ENCODE measurements at places on chromosomes 1 and 21.

GRCh38 chr21:39079617-39080016, 103.6 kb downstream of the PSMG1 start:
- DNase-seq: no peak

DNA sequence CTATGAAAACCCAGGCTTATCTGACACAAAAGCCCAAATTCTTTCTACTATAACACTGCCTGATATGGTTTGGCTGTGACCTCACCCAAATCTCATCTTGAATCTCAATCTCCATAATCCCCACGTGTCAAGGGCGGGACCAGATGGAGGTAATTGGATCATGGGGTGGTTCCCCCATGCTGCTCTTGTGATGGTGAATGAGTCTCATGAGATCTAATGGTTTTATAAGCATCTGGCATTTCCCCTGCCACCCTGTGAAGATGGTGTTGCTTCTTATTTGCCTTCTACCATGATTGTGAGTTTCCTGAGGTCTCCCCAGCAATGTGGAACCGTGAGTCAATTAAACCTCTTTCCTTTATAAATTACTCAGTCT, 123.3 kb upstream of the USP24 start:
- no peak for DNase-seq

DNA sequence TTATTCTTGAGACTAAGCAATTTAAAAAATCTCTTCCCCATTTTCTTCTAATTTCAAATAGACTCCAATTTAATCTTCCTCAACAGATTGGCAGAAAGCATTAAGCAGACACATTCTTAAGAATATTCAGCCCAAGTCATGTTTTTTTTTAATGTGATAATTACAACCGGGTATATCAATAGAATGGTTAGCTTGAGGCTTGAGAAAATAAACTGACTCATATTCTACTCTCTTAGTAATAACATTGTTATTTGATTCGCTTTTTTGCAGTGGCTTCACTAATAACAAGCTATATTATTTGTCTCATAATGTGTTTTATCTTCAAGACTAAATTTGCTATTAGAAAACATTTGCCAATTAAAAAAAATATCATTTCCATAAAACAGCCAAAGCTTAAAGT, 488.6 kb upstream of the RGS18 start:
- no peak for DNase-seq

DNA sequence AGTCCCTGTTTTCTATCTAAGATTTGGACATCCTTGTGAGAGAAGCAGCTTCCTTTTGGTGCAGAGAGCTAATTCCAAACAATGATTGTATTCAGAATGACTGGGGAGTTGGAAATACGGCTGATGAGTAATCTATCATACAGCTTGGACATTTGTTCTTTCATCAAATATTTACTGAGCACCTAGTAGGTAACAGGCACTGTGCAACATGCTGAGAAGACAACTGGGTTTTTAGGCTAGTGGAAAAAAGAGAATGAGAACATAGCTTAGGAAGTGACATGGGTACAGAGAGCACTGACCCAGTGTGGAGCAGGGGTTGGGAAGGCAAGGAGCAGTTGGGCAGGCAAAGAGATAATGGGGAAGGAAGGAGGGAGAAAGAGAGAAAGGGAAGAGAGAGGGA, 87.5 kb downstream of the TBX19 start:
- no peak for DNase-seq

DNA sequence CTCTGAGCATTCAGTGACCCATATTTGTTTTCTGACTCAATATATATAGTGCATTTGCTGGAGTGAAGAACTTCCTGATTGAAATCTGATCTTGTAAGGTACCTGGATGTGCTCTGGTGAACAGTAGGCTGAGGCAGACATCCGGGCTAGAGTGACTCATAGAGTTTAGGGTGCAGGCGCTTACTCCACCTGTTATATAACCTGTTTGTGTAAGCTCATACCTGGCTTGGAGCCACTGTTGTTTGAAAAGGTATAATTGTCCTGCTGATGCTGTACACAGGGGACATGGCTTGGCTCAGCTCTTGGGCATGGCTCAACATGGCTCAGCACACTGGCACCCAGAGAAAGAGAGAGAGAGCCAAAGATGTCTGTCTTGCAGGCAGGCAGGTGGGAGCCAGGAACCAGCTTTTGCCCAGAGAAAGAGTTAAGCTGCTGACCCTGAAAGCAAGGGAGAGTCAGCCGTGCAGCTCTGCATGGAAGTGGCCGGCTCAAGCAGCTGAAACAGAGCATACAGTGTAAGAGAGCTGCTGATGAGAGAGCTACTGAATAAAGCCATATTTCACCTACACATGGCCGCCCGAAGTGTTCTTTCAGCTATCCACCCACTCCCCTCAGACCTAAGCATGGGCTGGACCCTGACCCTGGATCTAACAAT, 43.2 kb downstream of the GJA5 start:
- no peak for DNase-seq

DNA sequence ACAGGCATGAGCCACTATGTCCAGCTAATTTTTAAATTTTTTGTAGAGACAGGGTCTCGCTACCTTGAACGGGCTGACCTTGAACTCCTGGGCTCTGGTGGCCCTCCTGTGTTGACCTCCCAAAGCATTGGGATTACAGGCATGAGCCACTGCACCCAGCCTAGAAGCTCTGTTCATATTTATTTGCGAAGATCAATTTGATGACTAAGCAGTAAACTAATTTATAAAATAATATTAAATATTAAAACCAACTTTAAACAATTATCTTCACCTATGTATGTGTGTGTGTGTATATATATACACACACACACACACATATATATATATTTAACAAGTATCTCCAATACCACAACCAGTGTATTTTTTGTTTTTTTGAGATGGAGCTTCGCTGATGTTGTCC, 4.4 kb downstream of the NADK start:
- no peak for DNase-seq

- DNase-seq: no peak
Measured at GRCh38 chr1:238487931-238488330, 597.2 kb upstream of the ZP4 start.

GRCh38 chr1:5709976-5710375, 282.2 kb downstream of the NPHP4 start:
- DNase-seq: no peak

DNA sequence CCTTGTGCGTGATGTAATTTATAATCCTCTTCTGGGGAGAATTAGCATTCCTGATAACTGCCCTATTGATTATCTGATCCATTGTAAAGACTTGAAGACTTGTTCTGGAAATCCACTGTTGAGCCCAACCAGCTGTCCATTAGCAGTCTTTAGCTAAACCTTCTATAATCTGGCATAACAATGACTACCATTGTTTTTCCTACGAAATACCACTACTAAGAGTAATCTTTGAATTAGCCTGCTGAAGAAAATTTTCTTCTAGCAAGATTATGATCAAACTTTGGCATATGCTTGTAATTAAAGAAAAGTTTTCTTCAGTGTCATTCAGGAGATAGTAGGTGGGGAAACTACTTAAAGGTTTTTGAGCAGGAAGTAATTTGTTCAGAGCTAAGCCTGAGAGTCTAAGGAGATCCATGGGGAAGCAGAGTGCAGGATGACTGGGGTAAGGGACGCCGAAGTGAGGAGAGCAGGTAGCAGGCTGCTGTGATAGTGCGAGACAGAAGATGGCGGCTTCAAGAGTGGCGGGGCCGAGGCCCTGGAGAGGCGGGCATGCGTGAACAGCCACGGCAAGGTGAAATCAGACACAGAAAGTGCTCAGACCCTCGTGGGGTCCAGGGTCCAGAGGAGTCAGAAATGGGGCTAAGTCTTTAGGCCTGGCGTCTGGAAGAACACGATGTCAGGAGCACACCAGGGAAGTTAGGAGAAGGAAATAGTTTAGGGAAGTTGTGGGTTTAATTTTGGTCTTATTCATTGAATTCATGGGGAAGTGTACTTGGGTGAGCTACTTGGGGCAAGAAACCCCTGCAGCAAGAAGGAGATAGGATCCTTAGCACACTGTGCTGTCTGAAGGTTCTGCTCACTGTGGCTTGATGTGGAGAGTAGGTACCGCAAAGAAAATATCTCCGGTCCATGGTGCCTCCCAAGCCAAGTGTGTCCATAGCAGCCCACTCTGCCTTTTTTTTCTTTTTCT, 112.6 kb upstream of the ADAR start:
- DNase-seq: no peak

- no peak for DNase-seq
Measured at GRCh38 chr1:117570988-117571409, 34.8 kb upstream of the TENT5C start.

DNA sequence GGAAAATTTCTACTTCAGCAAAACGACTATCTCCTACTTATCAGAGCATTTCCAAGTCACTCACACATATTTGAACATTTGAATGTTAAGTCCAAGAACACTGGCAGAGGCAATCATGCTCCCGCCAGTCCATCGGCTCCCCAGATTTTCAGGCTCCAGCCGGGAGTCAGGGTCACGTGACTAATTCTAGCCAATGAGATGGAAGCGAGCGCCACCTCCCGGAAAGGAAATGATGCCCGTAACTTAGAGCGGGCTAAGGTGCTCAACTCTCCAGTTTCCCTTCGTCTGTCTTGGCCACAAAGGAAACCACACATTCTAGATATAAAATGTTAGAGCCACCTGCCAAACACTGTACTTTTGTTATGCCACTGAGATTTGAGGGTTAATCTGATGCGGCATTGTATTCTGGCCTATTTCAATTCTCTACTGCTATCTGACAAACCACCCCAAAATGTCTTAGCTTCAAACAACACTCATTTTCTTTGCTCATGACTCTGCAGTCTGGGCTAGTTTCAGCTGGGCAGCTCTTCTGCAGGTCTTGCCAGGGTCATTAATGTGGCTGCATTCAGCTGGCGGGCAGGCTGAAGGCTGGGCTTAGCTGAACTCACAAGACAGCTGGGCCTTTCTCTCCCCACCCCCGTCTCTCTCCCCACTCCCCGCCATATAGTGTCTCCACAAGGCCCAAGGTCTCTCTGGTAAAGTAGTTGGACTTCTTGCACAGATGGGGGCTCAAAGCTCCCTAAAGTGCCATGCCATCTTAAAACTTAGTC, 16.5 kb upstream of the LHX4 start:
- DNase-seq: peak; percentile 49

GRCh38 chr1:64161357-64161941, 42.0 kb upstream of the UBE2U start:
- DNase-seq: no peak

GRCh38 chr1:214154596-214155292, 126.2 kb upstream of the SMYD2 start:
- DNase-seq: no peak

DNA sequence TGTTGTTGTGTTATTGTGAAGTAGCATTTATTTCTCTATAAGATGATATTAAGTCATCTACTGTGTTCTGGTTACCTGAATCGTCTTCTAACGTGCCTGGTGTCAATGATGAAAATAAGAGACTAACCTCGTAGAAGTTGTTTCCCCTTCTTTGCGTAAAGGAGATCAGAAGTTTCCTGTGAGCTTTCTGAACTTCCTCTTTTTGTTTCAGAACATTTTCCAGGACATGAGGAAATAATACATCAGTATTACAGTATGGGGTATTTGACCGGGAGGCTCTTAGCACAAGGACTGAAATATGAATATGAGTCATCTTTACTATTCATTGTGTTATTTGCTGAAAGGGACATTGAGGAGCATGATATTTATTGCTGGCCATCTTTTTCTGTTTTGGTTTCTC, 1.3 kb downstream of the ST6GALNAC3 start:
- DNase-seq: no peak

DNA sequence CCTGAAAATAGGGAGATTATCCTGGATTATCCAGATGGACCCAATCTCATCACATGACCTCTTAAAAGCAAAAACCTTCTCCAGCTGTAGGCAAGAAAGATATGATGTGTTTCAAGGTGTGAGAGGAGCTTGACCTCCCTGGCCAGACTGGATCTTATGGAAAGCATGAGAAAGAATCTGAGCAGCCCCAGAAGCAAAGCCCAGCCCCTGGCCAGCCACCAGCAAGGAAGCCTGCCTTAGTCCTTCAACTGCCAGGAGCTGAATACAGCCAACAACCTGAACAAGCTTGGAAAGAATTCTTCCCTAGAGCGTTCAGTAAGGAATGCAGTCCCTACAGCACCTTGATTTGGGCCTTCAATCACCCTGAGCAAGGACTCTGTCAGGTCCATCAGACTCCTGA, 375.0 kb upstream of the CHRM3 start:
- DNase-seq: no peak

- no peak for DNase-seq
Measured at GRCh38 chr1:238384381-238384780, 493.7 kb upstream of the ZP4 start.

DNA sequence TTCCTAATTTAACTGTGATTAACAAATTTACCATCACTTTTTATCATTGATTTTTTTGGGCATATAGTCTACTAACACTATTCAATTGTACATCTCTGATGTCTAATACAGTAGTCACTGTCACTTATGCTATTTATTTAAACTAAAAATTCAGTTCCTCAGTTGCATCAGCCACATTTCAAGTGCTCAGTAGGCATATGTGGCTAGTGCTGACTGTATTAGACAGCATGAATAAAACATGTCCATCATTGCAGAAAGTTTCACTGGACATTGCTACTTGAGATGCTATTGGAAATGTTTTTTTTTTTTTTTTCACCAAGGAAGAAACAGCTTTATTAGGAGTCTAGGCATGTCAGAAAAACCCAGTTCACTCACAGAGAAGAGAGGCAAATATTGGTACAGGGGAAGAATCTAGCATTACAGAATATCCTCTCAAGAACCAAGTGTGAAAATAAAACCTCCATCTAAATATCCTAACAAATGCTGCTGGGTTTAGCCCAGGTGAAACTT, 108.1 kb upstream of the GNG4 start:
- no peak for DNase-seq

DNA sequence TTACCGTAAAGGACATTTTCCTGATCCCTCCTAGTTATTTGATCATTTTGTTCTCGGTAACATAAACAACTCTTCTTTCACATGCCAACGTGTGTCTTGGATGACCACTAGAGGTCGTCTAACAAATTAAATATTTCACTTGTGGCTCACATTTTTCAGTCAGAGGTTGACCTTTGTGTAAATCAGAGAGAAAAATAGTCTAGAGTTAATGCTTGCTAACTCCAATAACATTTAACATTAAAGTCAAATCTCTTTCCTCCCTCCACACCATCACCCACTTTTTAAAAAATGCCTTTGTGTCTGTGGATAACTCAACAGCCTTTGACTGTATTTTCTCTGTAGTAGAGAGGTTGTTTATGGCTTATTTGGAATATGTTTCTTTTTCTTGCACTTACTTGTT, 220.5 kb upstream of the B3GALT2 start:
- no peak for DNase-seq

- DNase-seq: no peak
Measured at GRCh38 chr21:38798481-38798882, 7.2 kb upstream of the ETS2 start.

DNA sequence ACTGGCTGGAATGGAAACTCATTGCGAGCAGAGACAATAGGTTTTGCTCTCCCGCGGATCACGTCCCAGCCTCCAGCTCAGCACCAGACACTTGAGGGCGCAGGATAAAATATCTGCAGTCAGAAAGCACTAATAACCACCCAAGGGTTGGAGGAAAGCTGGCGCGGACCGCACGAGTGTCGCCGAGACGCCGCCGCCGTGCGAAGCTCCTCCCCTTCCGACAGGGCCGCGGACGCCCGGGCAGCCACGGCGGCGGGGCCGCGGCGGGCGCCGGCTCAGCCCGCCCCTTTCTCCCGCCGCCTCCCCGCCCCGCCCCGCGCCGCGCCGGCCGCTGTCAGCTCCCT, at the start of gene CMPK1:
CMPK1 (plus strand) TSS at position 213 of the 344 bp plus-strand sequence. CDS start 156 bp downstream, outside the sequence.
- peak; percentile 56 for DNase-seq

GRCh38 chr1:199776768-199777497, 250.6 kb upstream of the NR5A2 start:
- no peak for DNase-seq
